ENCODE measurements at places on chromosomes 3 and 15. TPM values are rescaled to one million over a fixed set of nuclear protein-coding genes. Genes with fewer than 3 reads are reported as not detected.

NRG4 gene
- not detected for total RNA-seq

BTLA gene
- total RNA-seq = under 0.01 TPM

GOLGA8S gene
- not detected for total RNA-seq

NDUFB5 gene
- total RNA-seq = 172 TPM

Measured in frontal cortex (tissue), 4 donors.